Regular cardiac myocyte (primary cell): ENCODE measurements at places on chromosomes 5 and 9. TPM values are rescaled to one million over a fixed set of nuclear protein-coding genes. Genes with fewer than 3 reads are reported as not detected.

The PCDHGA10 gene
- 1.2 and 3.4 TPM in 2 replicates for total RNA-seq

The KLHL3 gene
- total RNA-seq, result 2.9 and 3.1 TPM in 2 replicates

The C1QTNF3 gene
- total RNA-seq, result 0.19 and 0.85 TPM in 2 replicates

The TAS2R1 gene
- total RNA-seq, result 0.28 TPM in 1 of 2 replicates, not detected in the other

The SLC27A4 gene
- total RNA-seq, result 10.7 and 25.1 TPM in 2 replicates

The SUSD3 gene
- total RNA-seq, result 0.19 TPM in 1 of 2 replicates, not detected in the other

The BARHL1 gene
- not detected in 2 replicates for total RNA-seq

The ORM1 gene
- not detected in 2 replicates for total RNA-seq

The TMEM174 gene
- not detected in 2 replicates for total RNA-seq

The DBH gene
- not detected in 2 replicates for total RNA-seq

The GMCL2 gene
- total RNA-seq, result not detected in 2 replicates

The TAF11L5 gene
- total RNA-seq, result not detected in 2 replicates

The CCNI2 gene
- not detected in 2 replicates for total RNA-seq
